ENCODE measurements at places on chromosomes 2 and 18.

GRCh38 chr18:72181241-72181764, 362.8 kb downstream of the CBLN2 start:
- no peak for DNase-seq

- DNase-seq, result peak; percentile 62
Measured at GRCh38 chr2:170770606-170771420, 635 bp downstream of the ERICH2 start.

DNA sequence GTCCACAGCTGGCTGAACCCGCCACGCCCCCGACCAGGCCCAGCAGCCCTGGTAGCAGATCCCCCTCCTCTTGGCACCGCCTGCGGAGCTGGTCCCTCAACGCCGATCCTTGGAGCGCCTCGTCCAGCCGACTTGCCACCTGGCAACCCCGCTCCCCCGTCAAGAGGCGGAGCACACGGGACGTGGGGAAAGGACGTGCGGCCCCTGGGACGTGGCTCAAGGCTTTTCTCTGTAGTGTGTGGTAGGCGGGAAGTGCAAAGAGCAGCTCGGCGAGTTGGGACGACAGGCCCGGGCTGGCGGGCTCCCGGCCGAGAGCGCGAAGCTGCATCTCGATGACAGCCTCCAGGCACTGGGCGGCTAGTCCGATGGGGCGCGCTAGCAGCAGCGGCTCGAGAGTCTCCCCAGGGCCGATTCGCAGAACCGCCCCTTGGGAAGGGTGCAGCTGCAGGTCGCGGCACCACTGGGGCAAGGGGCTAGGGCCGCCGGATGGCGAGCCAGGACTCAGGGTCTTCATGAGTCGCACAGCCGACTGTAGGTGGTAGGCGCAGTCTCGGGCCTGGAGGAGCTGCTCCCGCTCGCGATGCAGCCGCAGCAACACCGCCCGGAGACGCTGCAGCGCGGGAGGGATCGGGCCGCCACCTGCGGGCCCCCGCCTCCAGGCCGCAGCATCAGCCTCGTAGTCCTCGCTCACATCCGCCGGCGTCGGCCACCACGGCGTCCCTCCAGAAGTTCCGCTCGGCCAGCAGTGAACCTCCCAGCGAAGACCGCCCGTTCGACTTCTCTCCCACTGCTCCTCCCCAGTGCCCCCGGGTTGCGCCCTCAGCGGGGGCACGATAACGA, 617 bp downstream of the CCDC142 start:
- no peak for DNase-seq

DNA sequence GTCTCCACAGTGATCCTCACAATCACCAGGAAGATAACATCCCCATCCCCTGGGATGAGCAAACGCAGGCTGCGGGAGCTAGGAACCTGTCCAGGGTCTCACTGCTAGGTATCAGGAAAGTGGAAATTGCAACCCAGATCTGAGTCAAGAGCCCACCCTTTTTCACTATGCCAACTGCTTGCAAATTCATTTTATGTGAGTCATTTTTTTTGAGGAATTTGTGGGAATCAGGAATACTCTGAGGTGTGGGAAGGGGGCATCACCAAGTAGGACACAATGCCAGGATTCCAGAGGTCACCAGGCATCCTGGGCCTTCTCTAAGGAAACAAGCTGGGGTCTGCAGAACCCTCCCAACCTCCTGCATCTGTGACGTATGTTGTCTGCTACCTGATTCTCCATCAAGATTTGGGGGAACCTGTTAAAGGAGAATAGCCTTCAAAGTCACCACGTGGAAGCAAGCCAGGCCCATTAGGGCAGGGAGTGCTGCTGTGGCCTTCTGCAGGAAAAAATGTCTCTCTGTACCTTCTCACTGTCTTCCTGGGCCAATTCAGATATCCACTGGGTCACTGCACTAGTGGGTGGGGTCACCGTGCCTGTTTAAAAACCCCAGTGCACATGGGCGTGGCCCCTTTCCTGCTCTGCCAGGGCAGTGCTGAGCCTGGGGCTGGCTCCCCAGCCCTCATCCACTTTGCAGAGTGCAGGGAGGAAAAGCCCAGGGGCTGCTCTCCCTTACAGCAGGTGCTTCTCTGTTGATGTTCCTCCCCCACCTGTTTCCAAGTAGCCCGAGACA, 50.2 kb downstream of the MCFD2 start:
- no peak for DNase-seq

GRCh38 chr2:86028766-86029381, 76.8 kb downstream of the POLR1A start:
- DNase-seq, result no peak

GRCh38 chr2:47771211-47771610, 11.7 kb upstream of the MSH6 start:
- no peak for DNase-seq

DNA sequence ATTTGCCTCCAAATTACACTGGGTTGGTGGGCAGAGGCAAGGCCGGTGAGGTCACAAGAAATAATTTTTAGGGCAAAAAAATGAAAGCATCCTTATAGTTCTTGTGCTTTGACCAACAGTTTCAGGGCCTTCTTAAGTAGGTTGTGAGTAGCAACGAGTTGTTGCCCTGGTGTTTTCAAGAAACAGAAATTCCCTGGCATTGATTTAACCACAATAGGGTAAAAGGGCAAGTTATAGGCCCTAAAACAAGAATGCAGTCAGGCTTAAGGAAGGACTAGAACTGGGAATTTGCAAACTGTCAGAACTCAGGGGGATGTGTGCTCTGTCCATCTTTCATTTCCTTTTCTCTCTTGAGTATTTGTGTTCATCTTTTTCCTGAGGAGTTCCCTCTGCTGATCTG, 46.1 kb upstream of the STPG4 start:
- DNase-seq, result no peak

DNA sequence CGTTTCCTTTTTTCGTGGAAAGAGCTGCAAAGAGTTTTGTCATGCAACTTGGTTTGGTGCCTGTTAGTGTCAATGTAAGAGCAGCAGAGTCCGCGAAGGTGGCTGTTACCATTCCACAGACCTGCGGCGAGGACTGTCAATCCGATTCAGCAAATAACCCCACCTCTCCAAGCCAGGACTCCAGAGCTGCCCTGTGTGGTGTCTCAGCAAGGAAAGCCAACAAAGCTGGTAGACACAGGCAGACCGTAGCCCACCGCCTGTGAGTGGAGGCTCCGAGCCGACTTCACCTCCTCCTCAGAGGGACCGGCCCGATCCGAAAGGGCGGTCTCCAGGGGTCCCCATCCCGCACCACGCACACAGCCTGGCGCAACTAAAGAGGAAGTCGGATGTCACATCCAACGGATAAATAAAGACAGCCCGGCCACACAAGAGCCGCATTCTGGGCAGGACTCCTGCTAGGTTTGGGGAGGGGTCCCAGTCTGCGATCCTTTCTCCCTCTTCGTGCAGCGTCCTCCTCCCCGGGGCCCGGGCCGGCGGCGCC, 819 bp downstream of the ANKRD44 start:
- DNase-seq, result no peak

DNA sequence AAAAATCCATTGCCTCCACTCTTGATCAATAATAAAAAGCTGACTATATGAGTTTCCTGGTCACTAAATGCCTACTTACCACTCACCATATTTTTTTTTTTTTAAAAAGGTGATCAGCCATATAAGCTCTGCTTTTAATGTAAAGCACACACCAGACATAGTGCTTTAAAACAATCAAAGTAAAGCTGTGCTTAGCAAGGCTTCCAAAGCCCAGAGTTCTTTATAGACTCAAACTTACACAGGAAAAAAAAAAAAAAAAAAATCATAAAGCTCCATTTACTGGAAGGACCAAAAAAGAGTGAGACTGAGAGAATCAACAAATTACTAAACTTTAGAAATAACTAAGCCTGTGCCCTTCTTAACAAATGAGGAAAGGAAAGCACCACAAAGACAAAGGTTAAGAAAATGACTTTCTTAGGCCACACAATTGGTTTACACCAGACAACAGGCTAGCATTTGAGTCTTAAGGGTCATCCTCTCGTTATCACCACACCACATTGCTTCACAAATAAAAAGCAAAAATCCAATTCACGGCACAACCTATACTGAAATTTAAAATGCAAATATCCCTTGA, 11.2 kb downstream of the ACVR1 start:
- DNase-seq, result no peak

DNA sequence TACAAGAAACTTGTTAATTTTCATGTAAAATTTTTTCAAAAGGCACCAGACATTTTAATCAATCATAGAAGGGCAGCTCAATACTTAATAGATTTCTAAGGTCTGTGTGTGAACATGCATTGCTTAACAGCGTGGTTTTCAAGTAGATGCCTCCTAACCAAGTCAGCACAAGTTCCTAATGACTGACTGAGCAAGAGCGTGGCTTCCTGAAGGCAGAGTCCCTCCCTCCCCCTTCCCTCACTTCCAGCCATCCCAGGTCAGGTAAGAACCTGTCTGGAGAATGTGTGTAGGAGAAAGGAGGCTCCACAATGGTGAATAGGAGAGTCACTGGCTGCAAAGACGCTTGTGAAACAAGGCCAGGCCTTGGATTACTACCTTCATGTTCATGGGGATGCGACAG, 33.5 kb upstream of the DAPL1 start:
- no peak for DNase-seq

- DNase-seq, result peak; percentile 37
Measured at GRCh38 chr2:204545861-204546735, 823 bp downstream of the PARD3B start.

DNA sequence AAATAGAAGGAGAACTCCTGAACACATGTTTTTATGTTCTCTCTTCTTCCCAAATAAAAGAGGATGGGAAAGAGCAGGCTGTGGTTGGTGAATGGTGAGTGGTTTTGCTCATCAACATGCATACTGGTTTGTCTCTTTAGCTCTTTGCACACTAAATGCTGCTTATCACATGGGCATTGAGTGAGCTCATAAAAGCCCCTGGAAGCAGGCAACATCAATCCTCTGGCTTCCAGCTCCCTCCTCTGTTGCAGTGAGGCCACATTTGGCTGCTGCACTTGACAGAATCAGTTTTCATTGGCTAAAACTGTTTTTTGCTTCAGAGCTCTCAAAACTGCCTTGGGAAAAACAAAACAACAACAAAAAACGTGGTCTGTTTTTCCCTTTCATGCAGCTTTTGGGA, 1308.2 kb upstream of the NRXN1 start:
- DNase-seq, result no peak

DNA sequence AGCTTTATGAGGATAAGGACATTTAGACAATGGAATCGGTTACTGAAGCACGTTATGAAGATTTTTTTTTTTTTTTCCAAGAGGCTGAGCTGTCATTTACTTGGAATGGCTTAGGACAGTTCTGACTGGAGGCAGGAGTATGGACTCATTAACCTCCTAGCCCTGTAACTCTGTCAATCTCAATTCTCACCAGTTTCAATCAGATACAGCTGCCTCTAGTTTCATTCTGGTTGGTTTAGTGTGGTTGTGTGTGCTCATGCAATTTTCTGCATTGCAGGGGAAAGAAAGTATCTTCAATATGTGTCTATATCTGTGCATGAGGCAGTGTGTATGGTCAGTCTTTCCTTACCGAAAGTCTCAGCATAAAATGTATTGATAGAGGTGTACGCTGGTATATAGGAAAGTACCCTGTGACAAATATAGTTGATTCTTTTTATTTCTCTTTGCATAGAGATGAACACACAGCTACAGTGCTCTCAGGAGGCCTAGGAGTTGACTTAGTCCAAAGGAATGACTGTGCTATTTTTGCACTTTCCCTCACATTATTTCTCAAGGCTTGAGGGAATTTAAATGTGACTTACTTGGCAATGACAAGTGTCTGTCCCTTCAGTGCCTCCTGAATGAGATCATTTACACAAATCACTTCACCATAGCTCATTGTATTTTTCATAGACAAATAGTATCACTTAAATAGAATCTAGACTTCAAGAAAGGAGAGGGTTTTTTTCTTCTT, 50.5 kb upstream of the GRB14 start:
- no peak for DNase-seq

- no peak for DNase-seq
Measured at GRCh38 chr2:216732334-216732733, 37.0 kb upstream of the IGFBP5 start.

GRCh38 chr2:25417715-25418369, 76.1 kb upstream of the DNMT3A start:
- no peak for DNase-seq

DNA sequence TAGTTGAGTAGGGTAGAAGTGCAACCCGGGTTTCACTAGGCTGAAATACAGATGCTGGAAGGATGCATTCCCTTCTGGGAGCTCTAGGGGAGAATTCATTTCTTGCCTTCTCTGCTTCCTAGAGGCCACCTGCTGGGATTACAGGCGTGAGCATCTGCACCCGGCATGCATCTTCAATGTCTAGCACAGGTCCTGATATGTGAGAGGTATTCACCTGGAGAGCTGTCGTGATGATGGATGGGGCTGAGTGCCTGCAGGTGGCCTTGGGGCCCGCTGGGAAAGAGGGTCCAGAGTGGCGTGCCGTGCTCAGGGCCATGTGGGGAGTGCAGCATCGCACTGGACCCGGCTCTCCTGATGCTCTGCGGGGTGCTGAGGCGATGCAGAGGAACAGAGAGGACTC, 6.6 kb upstream of the NTSR2 start:
- DNase-seq, result peak; percentile 29

- DNase-seq, result no peak
Measured at GRCh38 chr2:191318037-191318728, 73.0 kb downstream of the MYO1B start.

DNA sequence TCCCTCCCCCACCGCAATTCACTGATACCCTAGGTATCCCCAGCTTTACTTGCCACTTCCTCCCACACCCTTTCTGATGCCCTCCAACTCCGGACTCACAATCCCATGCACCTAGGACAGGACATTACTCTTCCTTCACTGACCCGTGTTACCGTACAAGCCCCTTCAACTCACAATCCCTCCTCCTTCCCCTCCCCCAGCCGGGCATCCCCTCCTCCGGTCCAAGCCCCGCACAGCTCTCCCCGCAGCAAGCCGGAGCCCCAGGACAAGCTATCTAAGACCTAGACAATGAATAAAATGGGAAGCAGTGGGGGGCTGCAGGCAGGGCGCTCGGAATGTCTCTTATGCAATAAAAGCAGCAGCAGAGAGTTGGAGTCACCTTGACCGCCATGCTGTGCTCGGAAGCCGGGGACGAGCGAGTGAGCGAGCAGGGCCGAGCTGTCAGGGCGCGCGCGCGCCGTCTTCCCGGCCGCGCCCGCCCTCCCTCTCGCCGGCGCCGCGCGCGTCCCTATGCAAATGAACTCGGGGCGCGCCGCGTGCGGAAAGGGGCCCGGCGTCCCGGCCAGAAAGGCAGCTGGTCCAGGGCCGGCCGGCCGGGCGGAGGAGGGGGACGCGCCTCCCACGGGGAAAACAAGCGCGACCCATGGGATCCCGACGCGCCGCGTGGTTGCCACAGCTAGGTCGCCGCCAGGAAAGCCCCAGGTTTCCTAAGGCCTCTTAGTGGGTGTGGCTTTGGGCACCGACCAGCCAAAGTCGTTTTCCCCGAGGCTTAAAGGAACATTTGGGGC, at the start of gene SLC25A12:
SLC25A12 (minus strand) TSS at position 421 of the 788 bp plus-strand sequence; CDS start at position 391, 30 bp downstream.
- peak; percentile 79 for DNase-seq

Data from NCI-H2107 (cell line).